NCI-H510A treated with DMSO at 0.1 percent for 48 hours (cell line): ENCODE measurements at places on chromosomes 11 and 22.

GRCh38 chr22:41963453-41964111, 5.7 kb upstream of the SEPTIN3 start:
- no peak for DNase-seq

- DNase-seq = no peak
Observed at GRCh38 chr11:445765-446588, 4.1 kb upstream of the PTDSS2 start.

- DNase-seq = no peak
Observed at GRCh38 chr11:82194521-82194920, 539.1 kb downstream of the FAM181B start.

DNA sequence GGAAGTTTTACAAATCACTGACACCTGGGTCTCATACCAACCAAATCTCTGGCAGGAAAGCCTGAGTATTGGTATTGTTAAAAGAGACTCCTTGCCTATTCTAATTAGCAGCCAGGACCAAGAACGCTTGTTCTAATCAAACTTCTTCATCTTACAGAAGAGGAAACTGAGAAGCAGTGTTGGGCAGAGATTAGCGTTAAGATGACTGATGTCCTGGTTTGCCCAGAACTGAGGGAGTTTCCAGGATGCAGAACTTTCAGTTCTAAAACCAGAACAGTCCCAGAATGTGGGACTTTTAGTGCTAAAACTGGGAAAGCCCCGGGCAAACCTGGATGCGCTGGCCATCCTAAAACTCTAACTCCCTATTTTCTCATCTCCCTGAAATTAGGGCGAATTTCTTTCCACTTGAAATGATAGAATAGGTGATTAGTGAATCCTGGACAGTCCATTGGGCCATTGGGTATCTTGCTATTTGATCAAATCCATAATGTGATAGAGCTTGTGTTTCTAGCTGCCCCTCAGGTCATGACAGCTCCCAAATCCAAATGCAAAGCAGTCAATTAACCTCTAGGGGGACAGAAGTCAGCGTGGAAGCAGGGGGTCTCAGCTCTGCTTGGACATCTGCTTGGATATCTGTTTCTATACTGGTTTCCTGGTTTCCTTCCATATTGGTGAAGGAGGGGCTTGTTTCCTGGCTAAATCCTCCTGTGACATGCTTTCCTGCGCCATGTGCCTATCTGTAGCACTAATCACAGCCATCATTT, 16.0 kb upstream of the TMPRSS13 start:
- no peak for DNase-seq

DNA sequence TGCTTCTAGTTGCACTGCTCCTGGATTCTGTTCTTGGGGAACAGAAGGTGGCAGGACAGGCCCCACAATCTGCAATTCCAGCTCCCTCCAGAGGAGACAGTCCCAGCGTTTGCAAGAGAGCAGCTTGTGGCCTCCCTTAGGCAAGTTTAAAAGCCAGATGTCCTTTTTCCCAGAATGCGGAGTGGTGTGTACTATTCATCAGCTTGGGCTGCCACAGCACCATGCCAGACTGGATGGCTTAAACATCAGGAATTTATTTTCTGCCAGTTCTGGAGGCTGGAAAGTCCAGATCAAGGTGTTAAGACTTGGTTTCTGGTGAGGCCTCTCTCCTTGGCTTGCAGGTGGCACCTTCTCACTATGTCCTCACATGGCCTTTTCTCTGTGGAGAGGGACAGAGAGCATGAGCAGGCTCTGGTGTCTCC, 11.7 kb downstream of the MIAT start:
- DNase-seq = no peak

DNA sequence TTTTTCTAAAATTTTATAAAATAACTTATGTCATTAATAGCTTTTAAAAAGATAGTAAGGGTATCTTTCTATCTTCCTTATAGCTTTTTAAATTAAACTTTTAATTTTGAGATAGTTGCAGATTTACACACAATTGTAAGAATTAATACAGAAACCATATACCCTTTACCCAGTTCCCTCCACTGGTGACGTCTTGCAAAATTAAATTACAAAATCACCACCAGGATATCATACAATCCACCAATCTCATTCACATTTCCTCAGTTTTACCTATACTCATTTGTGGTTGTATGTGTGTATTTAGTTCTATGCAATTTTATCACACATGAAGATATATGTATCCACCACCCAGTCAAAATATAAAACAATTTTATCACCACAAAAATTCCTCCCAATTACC, 10.0 kb downstream of the SBF2 start:
- DNase-seq = no peak

DNA sequence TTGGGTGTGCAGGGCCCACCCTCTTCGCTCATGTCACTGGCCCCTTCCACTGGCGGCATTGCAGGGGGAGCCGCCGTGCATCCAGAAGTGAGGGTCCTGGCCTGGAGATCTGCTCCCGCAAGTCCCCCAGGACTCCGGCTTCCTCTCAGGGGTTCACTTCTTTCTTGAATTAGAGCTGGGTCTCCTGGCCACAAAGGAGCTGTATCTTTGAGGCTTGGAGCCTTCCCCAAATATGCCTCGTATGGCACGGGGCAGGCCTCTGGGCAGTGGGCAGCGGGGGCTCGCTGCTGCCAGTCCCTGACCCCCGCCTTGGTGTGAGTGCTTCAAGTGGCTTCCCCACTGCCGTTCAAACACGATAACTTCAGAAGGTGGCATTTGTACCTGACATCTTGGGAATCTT, 7.4 kb upstream of the IFITM3 start:
- DNase-seq = no peak

DNA sequence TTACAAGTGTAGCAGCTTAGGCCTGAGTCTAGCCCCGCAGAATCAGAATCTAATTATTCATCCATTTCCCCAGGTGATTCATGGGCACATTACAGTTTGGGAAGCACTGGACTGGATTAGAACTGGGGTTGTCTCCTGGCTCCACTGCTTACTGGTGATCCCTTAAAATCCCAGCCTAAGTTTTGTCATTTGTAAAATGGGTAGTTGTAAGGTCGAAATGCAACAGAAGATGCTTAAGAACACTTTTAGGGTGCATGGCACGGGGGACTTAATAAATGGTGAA, 1.3 kb downstream of the STX3 start:
- no peak for DNase-seq

GRCh38 chr22:31748490-31748889, 1.4 kb downstream of the PRR14L start:
- DNase-seq = peak; percentile 11

GRCh38 chr11:134276396-134277182, 410 bp downstream of the GLB1L3 start:
- DNase-seq = no peak

- no peak for DNase-seq
Observed at GRCh38 chr11:96338910-96339705, 3.9 kb downstream of the MAML2 start.

- peak; percentile 29 for DNase-seq
Observed at GRCh38 chr22:28032861-28033260, 113.8 kb upstream of the PITPNB start.

DNA sequence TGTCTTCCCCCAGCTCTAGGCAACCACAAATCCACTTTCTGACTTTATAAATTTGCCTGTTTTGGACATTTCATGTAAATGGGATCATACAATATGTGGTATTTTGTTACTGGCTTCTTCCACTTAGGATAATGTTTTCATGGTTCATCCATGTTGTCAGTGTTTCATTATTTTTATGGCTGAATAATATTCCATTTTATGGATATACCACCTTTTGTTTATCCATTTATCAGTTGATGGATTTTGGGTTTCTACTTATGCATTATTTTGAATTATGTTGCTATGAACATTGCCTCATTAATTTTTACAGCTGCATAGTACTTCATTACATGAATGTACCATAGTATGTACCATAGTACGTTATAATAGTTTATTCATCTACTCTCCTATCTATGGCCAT, 5.1 kb downstream of the CABIN1 start:
- no peak for DNase-seq

DNA sequence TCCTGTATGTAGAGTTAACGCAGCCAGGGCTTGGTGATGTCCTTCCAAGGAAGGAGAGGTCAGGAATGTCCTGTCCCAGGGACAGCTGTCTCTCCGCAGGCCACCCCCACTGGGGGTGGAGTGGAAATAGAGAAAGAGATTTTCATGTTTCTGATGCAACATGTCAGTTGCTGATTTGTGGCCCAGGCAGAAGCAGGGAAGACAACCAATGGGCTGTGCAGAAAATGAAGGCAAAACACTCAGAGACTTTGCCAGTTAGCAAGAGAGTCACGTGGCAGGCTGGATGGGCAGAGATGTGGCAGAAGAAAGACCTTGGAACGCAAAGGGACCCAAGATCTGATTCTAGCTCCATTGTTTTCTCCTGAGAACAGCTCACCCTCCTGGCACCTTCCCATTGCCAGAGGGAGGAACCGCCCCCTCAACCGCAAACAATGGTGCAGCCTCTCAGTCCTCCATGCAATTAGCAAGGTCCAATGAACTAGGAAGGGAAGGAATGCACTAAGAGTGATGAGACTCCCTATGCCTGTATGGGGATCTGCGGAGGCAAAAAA, 71.0 kb downstream of the SYN3 start:
- no peak for DNase-seq

GRCh38 chr11:76629116-76629852, 41.3 kb downstream of the LRRC32 start:
- DNase-seq = no peak

DNA sequence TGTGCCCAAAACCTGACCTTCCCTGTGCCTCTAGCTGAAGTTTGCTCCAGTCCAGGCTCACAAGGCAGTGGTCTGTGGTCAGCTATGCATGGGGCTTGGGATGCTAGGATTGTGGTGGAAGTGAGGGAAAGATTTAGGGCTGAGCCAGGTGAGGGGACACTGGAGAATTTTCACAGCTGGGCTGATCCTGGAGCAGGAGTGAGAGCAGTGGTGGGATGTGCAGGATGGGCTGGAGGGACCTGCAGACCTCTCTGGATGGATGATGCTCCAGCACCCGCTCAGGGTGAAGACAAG, 23.9 kb upstream of the KDM2A start:
- no peak for DNase-seq

DNA sequence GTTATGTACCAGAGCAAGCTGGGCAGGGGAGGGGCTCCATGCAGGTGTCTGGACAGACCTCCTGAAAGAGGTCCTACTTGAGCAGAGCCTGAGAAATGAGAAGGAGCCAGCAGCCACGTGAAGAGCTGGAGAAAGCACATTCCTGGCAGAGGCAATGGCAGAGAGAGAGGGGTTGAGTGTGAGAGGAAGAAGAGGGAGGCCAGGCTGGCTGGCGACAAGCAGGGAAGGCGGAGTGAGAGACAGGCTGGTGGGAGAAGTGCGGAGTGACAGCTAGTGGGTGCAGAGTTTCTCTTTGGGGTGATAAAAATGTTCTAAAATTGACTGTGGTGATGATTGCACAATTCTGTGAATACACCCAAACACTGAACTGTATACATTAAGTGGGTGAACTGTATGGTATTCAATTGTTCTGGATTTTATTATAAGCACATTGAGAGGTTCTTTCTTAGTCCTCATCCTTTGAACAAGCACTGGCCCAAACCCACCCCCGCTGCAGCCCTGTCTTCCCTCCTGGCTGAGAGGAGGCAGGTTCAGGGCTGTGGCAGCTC, 29.4 kb downstream of the RPL27A start:
- DNase-seq = no peak

- DNase-seq = no peak
Observed at GRCh38 chr11:84930863-84931262, 696.3 kb downstream of the DLG2 start.
